ENCODE measurements at places on chromosomes 1 and 21. TPM values are rescaled to one million over a fixed set of nuclear protein-coding genes. Genes with fewer than 3 reads are reported as not detected.

GRCh38 chr1:32413507-32414185 is 19.4 kb upstream of the BSDC1 start:
- no peak for DNase-seq

CFHR4 gene
- not detected for total RNA-seq

NPPA gene
- not detected for total RNA-seq

HES5 gene
- total RNA-seq: 0.32 TPM

DNA sequence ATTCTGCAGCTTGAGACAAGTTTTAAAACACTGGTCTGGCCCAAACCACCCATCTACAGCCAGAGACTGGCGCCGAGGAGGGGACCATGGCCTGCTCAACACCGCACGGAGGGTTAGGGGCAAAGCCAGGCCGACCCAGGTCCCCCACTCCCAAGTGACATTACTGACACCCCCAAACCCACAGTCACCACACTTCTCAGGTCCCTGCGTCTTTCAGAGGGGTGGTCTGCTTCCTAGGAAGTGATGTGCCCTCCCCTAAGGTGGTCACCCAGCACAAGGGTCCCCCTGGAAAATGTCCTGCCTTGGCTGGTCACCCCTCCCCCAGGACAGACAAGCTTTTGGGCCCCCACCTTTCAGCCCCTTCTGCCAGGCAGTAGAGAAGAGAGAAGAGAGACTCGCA is 20.8 kb upstream of the EPHA2 start:
- no peak for DNase-seq

DNA sequence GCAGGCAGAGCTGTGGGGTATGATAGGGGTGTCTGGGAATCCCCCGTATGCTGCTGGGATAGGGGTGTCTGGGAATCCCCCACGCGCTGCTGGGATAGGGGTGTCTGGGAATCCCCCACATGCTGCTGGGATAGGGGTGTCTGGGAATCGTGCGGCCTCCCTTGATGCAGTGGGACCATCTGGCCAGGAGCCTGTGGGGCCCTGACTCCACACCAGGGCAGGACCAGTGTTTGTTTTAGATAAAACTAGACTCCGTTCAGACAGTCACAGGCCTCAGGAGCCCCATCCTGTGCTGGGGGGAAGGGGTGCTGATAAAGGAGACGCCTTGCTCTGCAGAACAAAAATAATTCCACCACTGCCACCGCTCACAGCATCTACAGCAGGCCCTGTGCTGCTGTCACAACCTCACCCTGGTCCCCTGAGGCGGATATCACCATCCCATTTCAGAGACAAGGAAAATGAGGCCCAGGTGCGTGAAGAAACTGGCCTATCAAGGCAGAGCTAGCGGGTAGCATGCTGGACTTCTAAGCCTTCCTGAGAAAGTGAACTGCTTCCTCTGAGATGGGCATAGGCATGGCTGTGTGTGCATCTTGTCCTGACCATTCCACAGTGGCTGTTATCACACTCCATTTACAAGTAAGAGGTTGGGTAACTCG is 24.0 kb downstream of the ECE1 start:
- no peak for DNase-seq

DNA sequence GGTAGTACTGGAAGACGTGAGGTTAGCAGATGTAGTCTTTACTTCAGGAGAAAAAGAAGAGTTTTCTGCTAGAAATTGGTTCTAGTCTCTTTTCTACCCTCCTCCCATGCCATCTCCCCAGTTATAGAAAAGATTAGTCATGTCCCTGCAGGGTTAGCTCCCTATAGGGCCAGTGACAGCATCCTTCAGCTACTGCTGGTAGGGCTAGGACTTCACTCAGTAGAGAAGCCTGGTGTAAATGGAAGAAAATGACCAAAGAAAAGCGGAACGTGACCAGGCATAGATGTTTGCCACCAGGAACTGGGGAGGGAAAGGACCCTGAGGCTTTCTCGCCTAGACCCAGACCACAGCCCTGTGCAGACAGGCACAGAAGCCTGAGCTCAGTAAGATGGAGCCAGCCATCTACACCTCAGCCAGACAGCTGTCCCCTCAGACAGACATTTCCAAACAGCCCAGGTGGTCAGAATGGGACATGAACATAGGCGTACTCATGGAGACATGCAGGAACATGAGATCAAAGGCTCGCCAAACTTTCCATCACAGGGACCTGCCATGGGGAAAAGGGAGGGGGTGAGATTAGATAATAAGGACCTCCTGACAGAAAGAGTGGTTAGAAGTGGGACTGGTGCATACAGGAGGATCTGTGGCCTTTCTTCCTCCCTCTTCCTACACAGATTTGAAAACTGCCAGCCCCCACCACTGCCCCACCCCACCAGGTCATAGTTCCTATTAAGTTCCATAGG is 23.5 kb upstream of the SLAMF9 start:
- DNase-seq: no peak

DNA sequence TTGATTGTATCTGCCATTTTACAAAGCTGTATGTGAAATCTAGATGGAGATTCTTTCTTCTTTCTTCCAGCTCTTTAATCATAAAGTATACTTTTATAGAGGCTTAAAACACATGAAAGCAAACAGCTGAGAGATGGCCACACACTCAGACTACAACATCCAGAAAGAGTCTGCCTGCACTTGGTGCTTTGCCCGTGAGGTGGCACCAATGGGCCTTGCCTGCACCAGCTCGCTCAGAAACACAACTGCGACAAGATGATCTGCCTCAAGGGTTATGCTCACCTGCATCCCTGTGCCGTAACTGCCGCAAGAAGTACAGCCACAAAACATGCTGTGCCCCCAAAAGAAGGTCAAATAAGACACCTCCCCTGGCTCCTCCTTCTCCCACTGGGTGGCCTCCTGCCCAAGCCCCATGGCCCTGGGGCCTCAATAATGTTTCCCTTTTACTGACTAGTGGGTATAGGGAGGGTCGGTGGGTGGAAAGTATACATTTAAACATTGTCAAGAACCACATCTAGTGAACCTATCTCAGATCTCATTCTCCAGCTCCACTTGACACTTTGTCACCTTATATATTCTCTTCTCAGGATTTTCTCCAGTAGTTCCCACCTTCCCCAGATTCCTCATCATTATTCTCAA is 66.7 kb upstream of the ANGPTL3 start:
- no peak for DNase-seq

AMPD2 gene
- total RNA-seq: 33.8 TPM

DNA sequence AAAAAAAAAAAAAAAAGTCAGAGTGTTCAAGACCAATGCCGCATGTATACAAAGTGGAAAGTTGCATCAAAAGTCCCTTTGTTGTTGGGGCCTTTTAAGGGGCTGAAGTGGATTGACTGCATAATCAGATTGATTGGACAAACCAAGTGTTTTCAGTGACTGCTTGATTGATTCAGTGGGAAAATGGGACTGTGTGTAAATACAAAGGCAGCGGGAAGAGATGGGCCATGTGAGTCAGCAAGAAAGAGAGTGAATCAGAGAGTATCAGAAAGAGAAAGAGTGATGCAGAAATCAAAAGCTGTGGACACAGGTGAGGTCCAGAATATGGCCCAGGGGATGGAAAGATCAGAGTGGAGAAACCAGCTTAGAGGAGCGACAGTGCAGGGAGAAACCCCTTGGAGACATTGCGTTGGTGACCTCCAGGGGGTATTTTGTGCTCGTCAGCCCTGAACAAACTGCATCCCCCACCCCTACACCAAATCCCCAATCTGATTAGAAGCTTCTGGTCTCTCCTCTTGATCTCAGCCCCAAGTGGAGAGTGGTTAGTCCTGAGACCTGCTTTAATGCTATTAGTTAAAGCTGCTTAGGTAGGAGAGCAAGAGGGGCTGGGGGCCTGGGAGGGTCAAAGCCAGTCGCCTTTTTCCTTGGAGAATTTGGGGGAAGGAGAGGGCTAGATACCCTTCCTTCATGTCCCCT is 5.1 kb upstream of the ETV3L start:
- DNase-seq: peak; percentile 44

RAB42 gene
- total RNA-seq: 3.5 TPM

- DNase-seq: no peak
Measured at GRCh38 chr1:40825435-40825788, 36.8 kb downstream of the CITED4 start.

DNA sequence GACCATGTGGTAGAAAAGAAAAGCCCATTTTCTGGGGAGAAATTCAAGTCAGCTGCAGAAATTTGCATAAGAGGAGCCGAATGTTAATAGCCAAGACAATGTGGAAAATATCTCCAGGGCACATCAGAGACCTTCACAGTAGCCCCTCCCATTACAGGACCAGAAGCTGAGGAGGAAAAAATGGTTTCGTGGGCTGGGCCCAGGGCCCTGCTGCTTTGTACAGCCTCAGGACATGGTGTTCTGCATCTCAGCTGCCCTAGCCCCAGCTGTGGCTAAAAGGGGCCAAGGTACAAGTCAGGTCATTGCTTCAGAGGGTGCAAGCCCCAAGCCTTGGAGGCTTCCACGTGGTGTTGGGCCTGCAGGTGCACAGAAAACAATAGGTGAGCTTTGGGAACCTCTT is 108.3 kb downstream of the DMRTB1 start:
- peak; percentile 41 for DNase-seq

DNA sequence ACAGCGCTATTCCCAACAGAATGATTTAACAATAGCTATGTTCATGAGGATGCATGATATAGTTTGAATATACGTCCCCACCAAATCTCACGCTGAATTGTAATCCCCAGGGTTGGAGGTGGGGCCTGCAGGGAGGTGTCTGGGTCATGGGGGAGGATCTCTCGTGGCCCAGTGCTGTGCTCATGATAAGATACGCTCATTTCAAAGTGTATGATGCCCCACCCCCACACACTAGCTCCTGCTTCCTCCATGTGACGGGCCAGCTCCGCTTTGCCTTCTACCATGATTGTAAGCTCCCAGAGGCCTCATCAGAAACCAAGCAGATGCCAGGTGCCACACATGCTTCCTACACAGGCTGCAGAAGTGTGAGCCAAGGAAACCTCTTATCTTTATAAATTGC is 93.6 kb downstream of the SMYD3 start:
- no peak for DNase-seq

CASQ1 gene
- total RNA-seq: 4.5 TPM

DNA sequence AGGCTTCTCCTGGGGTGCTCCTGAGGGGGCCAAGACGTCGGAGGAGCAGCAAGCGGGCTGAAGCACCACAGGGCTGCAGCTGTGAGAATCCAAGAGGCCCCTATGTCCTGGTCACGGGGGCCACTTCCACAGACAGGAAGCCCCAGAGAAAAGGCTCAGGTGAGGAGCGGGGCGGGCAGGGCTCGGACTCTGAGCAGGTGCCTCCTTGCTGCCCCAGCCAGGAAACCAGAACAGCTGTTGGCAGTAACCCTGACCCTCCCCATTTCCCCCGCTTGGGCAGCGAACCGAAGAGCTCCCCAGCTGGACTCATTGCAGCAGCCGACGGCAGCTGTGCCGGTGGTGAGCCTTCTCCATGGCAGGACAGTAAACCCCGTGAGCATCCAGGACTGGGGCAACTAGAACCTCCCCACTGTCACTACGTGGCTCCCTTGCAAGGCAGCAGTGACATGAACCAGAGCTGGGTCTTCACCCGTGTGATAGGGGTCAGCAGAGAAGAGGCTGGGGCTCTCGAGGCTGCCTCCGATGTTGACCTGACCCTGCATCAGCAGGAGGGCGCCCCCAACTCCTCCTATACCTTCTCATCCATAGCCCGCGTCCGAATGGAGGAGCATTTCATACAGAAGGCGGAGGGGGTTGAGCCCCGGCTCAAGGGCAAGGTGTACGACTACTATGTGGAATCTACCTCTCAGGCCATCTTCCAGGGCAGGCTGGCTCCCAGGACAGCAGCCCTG is 625 bp downstream of the KLHDC7A start:
- peak; percentile 80 for DNase-seq

GRCh38 chr1:22635436-22635835 is 992 bp upstream of the C1QA start:
- no peak for DNase-seq

RGS18 gene
- total RNA-seq: 3.8 TPM

DNA sequence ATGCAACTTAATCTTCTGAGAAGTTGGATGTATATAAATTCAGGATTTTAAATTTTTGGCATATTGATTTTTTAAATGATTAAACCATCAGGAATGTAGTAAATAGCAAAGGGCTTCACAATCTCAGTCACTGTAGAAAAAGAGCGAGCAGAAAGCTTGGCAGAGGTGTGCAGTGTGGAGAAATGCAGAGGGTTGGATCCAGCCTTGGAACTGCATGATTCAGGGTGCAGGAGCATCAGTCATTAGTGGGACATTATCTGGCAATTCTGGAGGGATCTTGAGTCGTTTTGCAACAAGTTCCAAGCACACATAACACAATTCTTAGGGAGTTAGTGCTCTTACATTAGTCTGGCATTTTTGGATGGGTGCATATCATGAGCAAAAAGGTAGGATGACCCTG is 267.9 kb downstream of the PLA2G4A start:
- no peak for DNase-seq

DNA sequence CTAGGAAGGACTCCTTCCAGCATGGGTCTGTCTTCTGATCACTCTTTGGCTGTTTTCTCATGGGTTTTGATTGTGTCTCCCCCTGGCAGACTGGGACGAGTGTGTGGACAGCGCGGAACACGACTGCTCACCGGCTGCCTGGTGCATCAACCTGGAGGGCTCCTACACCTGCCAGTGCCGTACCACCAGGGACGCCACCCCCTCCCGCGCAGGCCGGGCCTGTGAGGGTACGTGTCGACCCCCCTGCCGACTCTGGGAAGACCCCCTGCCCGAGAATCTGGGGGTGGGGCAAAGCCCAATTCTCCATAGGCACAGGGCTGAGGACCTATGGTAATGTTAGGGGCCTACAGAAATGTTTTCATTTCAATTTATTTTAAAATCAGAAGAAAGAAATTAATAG is 38.4 kb downstream of the UMODL1 start:
- no peak for DNase-seq

DNA sequence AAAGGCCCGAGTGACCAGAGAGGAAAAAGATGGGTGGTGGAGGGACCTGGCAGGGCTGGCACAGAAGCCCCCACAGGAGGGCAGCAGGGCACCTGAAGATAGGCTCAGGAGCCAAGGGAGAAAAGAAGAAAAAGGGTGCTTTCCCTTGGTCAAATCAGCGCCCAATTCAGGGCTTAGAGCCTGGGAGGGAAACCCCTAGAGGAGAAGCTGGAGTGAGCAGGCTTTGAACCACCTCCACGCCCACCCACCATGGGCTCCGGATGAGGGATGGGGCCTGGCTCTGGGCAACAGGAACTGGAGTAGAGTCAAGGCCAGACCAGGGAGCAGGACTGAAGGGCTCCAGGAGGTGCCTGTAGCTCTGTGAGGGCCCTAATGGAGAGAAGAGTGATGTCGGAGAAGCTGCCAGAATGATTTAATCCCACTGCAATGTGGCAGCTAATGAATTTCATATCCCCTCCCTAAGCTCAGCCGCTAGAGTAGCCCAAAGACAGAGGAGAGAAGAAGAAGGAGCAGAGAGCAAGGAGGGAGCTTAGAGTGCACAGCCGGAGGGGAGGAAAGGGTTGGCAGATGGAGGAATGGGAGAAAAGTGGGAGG is 12.0 kb upstream of the PRELP start:
- DNase-seq: no peak

All from posterior vena cava (tissue), 2 donors.